ENCODE measurements at places on chromosomes 1 and 21.

- DNase-seq: no peak
These were observed 163.5 kb downstream of the TOMM20 start for GRCh38 chr1:234965111-234965510.

DNA sequence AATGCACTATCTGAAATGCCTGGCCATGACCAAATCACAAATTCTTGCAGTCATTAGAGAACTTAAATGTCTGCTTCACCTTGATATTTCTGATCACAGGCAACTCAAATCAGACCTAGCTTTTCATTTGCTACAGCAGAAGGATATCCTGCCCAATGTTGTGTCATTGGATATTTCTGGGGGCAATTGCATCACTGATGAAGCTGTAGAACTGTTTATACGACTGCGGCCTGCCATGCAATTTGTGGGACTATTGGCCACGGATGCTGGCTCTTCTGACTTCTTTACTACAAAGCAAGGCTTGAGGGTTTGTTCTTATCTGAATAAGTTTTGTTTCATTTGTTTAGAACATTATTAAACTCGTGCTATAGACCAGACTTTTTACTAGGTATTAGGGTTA, 14.9 kb downstream of the ZYG11A start:
- no peak for DNase-seq

DNA sequence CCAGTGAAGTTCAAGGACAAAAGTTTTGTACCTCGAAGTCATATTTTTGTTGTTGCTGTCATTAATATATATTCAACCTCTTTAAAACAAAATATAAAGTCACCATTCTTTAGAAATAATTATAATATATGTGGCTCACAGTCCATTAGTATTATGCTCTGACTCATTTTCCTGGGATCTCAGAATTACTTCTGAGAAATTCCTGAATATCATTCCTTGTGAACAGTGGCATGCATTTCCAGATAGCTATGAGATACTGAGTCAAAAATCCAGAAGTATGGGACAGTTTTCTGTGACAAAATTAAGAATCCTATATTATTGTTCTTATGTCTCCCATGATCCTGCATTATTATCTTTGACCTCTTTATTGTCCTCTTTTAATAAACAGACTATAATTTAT, 13.8 kb upstream of the RGS21 start:
- no peak for DNase-seq

DNA sequence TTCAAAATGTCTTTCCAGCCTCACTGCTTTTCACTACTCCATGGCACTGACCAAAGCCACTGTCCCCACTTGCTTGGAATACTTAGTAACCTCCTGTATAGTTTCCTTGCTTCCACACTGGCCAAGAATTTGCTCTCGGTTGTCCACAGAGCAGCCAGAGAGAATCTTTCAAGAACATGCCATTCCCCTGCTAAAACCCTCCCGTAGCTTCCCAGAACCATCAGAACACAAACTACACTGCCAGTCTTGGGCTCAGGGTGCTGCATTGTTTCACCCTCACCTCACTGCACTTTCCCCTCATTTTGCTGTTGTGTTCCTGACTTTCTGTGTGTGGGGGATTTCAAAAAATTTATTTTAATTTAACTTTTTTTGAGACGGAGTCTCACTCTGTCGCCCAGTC, 25.5 kb upstream of the ERRFI1 start:
- DNase-seq: no peak

DNA sequence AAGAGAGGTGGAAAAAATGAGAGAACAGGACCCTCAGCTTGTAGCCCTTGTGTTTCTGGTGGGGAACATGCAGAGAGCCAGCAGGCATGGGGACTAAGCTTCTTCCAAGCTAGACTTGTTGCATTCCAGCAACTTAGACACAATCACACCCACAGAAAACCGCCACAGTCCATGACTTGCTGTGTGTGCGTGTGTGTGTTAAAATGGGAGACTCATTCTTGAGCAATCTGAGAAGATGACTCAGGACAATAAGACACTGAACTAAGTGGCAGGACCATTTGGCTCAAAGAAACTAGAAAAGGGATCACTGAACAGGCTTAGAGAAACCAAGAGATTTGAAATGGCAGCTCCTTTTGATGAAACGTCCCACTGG, 78.0 kb downstream of the HLX start:
- no peak for DNase-seq

- peak; percentile 72 for DNase-seq
These were observed at the start of gene IGSF9 for GRCh38 chr1:159945483-159946241. Gene IGSF9, minus strand, starts transcription at chr1:159945613. Its CDS starts 2,159 bp downstream, at chr1:159943454.

- DNase-seq: no peak
These were observed 613.9 kb downstream of the PLA2G4A start for GRCh38 chr1:187442603-187443002.

DNA sequence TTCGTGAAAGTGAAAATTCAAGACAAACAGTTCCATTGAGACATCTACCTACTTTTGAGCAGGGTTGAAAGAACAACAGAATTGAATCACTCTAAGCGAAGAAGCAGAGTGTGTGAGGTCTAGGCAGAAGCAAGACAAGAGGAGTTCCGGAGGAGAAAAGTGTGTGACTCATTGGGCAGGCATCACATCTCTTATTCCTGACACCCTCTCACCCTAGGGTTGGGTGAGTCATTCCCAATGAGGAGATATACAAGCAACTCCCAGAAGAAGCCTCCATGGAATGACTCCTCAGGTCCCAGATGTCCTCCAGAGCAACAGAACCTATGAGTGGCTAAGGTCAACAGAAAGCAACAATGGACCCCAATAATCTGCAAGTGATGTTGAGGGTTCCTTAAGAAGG, 138.1 kb downstream of the TPR start:
- no peak for DNase-seq

- no peak for DNase-seq
These were observed 177.8 kb downstream of the ETS2 start for GRCh38 chr21:38983560-38983959.

DNA sequence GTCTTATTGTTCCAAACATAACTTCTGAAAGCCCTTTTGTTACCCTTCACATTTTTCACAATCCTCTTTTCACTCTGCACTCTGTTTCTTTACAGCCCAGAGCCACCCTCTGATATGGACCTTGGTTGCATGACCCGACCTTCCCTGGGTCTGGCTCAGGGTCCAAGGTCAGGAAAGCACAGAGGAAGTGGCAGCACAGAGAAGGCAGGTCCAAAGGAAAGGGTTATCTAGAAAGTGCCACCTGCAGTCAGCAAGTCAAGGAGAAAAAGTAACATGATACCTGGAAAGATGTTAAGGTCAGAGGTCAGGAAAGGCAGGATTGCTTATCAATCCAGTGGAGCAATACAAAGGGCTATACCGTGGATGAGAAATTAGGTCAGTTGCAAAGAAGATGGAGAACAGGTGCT, 18.4 kb downstream of the BCAR3 start:
- no peak for DNase-seq

DNA sequence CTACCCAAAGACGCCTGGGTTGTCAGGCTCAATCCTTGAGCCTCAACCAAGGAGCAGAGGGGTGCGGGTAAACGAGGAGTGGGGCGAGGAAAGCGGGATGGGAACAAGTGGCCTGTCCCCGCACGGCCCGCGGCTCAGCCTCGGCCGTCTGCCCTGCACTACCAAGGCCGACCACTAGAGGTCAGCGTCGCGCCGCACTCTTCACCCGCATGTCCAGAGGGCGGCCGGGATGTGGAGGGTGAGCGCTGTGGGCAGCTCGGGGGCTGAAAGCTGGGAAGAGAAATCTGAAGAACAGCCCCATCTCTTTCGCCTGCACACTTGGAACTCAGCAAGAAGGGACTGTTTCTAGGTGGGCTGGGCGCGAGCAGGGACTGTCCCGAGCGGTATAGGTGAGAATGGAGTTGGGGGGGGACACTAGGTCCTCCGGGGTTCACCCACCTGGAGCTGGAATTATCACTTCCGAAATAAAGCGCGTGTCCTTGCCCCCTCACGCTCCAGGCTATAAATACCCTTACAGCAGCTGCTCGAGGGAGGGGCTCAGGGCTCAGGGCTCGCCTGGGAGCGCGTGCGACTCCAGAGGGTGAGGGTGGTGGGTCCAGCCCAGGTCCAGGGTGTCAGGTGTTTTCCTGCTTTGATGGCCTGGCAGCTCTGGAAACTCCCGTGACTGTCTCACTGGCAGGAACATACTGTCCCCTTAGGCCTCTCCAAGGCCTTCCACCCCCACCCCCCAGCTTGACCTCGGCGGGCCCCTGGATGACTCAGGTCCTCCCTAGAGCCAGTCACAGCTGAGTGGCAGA, 9.8 kb downstream of the SLC30A2 start:
- DNase-seq: peak; percentile 44

- DNase-seq: no peak
These were observed 88.8 kb upstream of the SLFNL1 start for GRCh38 chr1:41110286-41110685.

DNA sequence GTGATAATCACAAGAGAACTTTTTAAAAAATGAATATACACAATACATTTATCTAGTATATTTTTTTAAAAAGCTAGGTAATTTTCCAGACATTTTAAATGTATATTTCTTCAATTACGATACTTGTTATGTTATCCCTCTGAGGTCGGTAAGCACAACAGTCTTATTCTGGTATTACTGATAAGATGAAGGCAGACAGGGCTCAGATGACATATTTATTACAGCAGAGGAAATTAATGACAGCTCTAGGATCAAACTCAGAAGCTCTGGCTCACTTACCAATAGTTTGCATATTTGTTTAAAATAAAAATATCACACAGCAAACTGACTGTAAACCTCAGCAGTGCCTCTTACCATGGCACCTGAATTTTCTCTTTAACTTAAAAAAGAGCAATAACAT, 1347.0 kb upstream of the ADGRL2 start:
- no peak for DNase-seq

GRCh38 chr21:36914244-36915013, 52.0 kb downstream of the HLCS start:
- no peak for DNase-seq

DNA sequence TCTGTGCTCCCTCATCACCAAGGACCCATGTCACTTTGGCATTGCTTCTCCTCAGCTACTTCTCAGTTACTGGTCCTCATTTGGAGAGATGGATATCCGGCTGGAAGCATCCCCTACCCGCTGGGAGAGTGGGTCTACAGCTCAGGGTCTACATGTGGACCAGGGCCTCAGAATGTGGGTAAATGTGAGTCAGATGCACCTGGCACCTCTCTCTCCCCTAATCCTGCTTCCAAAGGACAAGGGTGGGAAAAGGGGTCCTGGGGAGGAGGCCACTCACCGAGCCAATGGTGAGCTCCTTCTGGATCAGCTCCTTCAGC, 908 bp downstream of the S100A6 start:
- no peak for DNase-seq

- DNase-seq: no peak
These were observed 358.1 kb downstream of the LRRIQ3 start for GRCh38 chr1:73839922-73840321.

- DNase-seq: no peak
These were observed 150.8 kb downstream of the MAST2 start for GRCh38 chr1:45953934-45954847.

- no peak for DNase-seq
These were observed 433.1 kb downstream of the CAMTA1 start for GRCh38 chr1:7218210-7218832.

DNA sequence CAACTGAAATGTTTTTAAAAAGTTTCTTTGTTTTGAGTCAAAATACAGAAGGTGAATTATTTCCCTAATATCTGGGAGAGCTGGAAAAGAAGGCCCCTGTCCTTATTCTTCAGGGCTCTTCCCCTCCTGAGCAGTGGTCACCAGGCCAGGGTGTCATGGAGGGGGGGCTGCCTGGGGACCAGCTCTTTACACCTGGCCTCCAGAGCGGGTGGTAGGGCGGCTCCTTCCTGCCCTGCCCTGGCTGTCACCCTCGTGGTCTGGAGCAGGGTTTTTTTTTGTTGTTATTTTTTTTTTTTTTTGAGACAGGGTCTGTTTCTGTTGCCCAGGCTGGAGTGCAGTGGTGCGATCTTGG, 6.6 kb downstream of the SKI start:
- DNase-seq: no peak

- DNase-seq: no peak
These were observed 31.1 kb downstream of the ATP2B4 start for GRCh38 chr1:203657748-203658134.

DNA sequence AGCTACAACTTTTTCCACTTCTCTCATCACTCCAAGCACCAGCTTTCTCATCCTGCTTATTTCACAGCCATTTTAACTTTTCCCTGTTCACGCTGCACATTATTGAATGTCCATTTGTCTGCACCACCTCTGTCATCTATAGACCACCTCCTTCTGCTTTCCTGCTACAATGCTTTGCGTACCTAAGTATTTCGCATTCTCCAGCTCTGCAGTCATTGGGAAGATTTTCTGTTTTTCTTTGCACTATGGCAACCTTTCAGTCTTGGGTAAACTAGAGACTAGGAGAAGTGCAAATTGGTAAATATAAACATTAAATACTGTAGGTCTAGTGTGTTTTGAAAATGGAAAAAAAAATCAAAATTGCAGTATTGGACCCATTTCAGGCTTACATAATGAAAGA, 835 bp downstream of the CCDC30 start:
- DNase-seq: no peak

- DNase-seq: no peak
These were observed 9.1 kb upstream of the IFI16 start for GRCh38 chr1:159000625-159001024.

DNA sequence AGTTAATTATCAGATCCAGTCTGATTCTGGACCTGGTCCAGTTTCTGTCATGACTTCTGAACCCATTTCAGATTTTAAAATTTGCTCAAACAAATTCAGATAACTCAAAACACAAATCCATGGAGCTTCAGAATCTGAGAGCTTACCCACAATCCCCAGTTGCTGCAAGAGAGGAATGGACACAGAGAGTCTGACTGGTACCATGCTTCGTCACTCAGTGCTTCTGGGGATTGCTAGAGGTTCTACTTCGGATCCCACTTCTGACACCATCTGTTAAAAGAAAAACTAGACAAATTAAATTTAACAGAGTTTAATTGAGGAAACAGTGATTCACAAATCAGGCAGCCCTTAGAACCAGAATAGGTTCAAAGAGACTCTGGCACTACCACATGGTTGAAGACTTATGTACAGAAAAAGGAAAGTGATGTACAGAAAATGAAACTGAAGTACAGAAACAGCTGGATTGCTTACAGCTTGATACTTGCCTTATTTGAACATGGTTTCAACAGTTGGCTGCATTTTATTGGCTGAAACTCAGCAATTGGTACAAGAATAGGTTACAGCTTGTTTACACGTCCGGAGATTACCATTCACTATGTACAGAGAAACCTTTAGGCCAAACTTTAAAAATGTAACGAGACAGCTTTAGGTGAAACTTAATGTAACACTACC, 60.7 kb upstream of the TEKT2 start:
- no peak for DNase-seq

GRCh38 chr1:70486676-70487458, 75.8 kb downstream of the CTH start:
- DNase-seq: no peak

DNA sequence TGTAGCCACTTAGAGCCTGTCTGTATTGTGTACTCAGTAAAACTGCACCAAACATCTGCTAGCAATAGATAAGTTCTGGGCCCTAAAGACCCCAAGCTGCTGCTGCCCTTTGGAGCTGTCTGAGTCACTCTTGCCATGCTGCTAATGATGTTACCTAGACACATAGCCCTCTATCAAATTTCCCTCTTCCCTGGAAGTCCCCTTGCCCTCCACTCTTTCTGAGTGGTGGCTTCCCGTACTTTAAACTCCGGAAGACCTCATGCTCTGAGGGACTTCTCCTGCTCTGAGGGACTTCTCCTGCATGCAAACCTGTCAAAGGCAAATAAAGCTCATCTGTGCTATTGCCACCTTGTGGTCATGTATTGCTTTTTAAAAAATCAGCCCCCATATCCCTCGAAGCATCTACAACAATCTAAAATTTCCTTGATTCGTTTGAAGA, 34.0 kb downstream of the FH start:
- DNase-seq: no peak

GRCh38 chr1:11531314-11531870, 52.4 kb downstream of the DISP3 start:
- DNase-seq: no peak

GRCh38 chr1:184684285-184685074, 70.2 kb downstream of the EDEM3 start:
- DNase-seq: no peak
